T-cell (primary cell): ENCODE measurements at places on chromosomes 12 and 14.

- no peak for DNase-seq
Observed at GRCh38 chr12:125688223-125688622, 623.0 kb downstream of the AACS start.

- DNase-seq = no peak
Observed at GRCh38 chr12:18074001-18074400, 16.0 kb downstream of the RERGL start.

- DNase-seq = no peak
Observed at GRCh38 chr12:47087088-47087688, 7.4 kb upstream of the AMIGO2 start.

DNA sequence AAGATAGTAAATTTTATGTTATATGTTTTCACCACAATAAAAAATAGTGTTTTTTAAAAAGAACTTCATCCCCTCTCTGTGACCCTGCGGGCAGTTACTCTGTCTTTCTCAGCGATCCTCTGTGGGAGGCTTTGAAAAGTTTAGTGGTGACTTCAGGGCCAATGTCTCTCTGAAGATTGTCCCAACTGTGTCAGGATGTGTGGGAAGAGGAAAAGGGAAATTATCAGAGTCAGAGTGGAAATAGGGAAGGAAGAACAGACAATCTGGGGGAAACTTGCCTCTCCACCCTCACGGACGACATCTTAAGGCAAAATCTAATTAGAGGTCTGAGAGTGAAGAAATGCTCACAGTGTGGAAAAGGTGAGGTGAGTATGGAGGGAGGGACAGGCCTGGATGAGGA, 3.5 kb upstream of the OR10P1 start:
- no peak for DNase-seq

DNA sequence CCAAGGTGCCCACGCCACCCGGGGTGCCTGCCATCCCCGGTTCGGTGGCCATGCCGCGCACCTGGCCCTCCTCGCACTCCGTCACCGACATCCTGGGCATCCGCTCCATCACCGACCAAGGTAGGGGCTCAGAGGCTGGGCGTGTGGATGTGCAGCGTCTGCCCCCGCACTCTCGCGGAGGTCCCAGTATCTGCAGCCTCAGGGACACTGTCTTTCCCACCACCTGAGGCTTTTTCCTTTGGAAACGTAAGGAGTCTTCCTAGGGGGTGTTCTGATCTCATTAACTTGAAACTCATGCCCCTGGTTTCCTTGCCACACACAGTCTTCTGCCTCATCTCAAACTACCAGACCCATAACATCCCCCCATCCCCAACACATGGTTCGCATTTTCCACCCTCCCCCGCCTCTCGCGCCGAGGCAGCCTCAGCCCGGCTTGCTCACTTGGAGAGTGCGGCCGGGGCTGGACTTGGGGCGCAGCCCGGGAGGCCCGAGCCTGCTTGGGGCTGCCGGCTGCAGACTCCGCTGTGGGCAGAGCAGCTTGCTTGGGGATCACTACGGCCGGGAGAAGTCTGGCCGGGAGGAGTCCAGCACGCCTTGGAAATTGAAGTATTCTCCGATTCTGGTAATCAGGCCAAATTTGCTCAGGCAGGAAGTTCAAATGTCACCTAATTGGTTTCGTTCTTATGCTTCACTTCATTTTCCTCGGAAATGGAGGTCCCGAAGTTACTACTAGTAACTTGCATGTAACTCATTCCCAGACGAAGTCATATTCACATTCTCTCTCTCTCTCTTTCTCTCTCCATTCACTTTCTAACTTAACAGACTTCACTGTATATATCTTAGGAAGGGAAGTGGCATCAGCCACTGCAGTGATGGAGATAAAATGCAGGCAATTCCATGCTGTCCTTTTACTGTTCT, 2.0 kb downstream of the PAX9 start:
- DNase-seq = no peak

GRCh38 chr12:51997136-51997535, 9.6 kb upstream of the TAMALIN start:
- DNase-seq = no peak
